ENCODE measurements at places on chromosomes 6 and 20.

DNA sequence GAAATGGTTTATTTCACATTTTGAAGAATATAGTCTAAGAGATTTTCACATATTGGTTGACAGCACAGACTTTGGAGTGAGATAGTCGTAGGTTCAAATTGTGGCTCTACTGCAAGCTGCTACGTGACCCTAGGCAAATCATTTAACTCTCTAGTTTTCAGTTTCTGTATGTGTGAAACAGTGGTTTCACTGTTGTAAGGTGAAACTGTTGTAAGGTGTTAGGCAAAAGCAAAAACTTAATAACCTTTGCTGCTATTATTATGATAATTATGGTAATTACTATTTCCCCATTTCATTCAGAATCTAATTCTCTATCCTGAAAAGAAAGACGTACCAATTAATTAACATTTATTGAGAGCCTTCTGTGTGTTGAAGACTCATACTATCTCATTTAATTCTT is 144.2 kb downstream of the REV3L start:
- no peak for DNase-seq

- DNase-seq = no peak
Measured at GRCh38 chr6:235763-236360, 56.4 kb upstream of the DUSP22 start.

DNA sequence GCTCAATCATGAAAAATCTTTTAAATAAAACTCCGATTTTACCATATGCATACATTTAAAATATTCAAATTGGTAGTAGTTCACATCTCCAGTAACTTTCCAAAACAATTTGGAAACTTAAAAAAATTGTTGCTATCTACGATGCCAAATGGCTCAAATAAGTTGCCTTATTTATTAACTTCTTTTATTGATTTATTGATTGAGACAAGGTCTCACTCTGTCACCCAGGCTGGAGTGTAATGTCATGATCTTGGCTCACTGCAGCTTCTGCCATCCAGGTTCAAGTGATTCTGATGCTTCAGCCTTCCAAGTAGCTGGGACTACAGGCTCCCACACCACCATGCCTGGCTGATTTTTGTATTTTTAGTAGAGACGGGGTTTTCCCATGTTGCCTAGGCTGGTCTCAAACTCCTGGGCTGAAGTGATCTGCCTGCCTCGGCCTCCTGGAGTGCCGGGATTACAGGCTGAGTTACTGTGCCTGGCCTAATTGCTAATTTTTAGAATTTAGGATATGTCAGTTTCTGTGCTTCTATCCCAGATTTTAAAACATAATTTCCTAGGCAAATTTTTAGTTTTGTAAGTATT is 12.9 kb downstream of the NKX2-4 start:
- DNase-seq = no peak

- no peak for DNase-seq
Measured at GRCh38 chr6:112806163-112806865, 459.2 kb downstream of the RFPL4B start.

DNA sequence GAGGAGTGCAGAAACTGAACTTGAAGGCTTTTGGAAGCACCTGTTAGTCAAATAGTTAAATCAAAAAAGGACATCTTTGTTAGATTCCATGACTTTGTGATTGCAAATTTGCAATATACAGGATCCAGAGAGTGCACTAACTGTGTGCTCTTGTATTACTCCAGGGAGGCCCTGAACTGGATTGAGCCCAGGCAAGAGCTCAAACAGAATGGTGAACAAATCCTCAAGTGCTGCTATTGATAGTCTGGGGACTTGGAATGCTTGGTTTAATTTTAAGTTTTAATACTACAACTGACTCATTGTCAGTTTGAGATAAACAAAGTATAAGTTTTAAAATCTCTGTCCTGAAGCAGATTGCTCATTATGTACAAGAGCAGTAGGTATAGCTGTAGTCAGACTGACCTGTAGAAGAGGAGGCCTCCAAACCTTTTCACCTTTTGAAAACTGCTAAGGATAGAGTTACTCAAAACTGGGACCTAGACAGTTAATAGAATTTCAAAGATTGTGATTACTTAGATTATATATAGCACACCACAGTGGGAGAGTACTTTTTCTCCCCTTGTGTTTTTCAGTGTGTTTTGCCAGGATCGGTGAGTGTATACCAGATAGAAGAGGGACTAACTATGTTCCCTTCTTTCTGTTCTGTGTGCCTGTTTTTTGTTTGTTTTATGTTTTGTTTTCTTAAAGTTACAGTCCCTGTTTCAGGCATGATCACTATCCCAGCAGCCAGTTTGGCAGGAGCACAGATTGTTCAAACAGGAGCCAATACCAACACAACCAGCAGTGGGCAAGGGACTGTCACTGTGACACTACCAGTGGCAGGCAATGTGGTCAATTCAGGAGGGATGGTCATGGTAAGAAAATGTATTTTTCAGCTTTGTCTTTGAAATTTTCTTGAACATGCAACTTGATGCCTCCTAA is 18.3 kb downstream of the NFYA start:
- no peak for DNase-seq

- DNase-seq = no peak
Measured at GRCh38 chr6:76708641-76709331, 636.3 kb upstream of the IMPG1 start.

DNA sequence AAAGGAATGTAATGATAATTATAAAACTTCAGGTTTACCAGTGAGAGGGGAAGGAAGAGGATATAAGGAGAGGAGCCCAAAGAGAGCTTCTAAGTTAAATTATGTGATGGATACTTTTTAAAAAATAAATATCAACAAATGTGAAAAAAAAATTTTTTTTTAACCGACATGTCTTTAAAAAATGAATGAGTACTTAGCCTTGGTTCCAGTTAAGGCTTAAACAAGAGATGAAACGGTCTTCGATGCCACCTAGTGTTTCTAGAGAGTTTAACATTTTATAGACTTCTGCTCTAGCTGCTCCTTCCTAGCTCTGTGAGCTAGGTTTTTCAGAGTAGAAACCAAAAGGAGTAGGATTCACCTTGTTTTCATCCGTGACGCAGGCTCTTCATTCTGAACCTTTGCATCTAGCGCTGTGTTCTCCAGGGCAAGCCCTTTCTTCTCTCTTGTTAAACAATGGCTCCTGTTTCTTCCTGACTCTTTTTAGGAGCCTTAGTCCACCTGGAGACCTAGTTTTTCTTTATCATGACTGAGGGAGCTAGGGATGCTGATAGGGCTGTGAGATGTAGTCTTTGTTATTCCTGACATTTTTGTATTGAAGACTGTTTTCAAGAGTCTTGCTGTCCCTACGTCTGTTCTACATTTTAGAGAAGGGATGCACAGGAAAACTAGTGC is 42.4 kb upstream of the GNRH2 start:
- DNase-seq = no peak

DNA sequence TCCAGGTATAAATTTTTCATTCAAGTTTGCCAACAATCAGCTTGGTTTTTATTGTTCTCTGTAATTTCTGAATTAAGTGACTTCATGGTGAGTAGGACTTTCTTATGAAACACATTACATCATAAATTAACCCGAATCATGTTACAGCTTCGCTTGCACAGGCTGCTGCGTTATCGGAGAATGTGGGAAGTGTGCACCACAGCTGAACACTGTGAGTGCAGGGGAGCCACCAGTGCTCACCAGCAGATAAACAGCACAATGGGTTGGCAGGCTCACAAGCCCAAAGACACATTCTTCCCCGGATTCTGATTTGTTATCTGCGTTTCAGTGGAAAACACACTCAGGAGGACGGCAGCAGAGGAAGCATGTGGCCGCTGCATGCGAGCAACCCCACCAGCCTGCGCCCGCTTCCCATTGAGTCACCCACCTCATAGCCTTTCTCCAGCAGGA is 121.1 kb downstream of the GMDS start:
- no peak for DNase-seq

Data from activated CD4-positive, CD25-positive, alpha-beta regulatory T cell (primary cell).